ENCODE measurements at places on chromosomes 5 and 9.

DNA sequence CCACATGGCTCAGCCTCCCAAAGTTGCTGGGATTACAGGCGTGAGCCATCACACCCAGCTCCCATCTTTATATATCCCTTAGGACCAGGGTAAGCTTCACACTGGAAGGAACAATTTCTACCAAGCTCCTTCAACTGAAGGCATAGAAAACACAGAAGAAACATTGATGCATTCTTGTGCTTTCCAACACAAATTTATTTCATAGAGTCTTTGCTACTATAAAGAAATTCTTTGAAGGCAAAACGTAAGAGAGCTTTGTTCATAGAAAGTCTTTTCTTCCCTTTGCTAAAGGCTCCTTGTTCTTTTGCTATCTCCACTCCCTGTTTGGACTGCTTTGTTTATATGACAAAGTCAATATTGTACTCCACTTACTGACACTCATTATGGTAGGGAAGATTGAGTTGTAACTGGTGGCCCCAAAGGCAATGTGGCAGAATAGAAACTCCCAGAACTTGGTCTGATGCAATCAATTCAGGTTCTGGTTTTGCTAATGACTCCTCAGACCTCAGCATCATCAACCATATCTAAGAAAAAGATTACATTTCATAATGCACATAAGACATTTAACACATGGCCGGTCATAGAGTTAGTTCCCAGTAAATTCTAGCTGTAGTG is 97.4 kb upstream of the CLINT1 start:
- no peaks in the 10 kb centered on the region for H3K4me1 ChIP-seq
- no peak for DNase-seq
- H3K36me3 ChIP-seq: no peaks in the 10 kb centered on the region
- H3K4me3 ChIP-seq: no peak overlapping the region
- no peaks in the 10 kb centered on the region for H3K27me3 ChIP-seq

DNA sequence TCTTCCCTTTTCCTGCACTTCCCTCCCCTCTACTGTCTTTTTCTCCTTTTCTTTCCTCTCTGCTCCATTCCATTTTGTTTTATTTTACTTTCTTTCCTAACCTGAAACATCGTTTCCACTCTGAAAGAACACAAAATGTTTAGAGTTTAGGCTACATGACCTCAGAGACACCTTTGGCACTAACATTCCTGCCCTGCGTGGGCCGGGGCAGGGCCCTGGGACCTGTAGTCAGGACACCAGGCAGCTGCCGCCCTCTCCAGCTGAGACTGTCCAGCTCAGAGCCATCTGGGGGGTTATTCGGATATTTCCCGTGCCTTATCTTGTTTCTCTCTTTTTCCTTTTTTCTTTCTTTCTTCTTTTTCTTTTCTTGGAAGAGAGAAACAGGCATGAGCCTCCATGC is 58.3 kb upstream of the ERCC6L2 start:
- H3K4me1 ChIP-seq: no peaks in the 10 kb centered on the region
- no peak overlapping the region for H3K4me3 ChIP-seq
- H3K27me3 ChIP-seq: no peaks in the 10 kb centered on the region

GRCh38 chr9:5044160-5044559 is 59.1 kb downstream of the JAK2 start:
- no peak overlapping the region for H3K27ac ChIP-seq
- H3K36me3 ChIP-seq: no peaks in the 10 kb centered on the region
- no peak overlapping the region for H3K4me3 ChIP-seq
- no peaks in the 10 kb centered on the region for H3K27me3 ChIP-seq
- H3K4me1 ChIP-seq: no peaks in the 10 kb centered on the region
- no peak for DNase-seq

GRCh38 chr5:29208024-29208423 is 1985.5 kb upstream of the CDH6 start:
- DNase-seq: no peak
- no peaks in the 10 kb centered on the region for H3K4me1 ChIP-seq
- H3K27ac ChIP-seq: no peak overlapping the region
- H3K27me3 ChIP-seq: no peaks in the 10 kb centered on the region

DNA sequence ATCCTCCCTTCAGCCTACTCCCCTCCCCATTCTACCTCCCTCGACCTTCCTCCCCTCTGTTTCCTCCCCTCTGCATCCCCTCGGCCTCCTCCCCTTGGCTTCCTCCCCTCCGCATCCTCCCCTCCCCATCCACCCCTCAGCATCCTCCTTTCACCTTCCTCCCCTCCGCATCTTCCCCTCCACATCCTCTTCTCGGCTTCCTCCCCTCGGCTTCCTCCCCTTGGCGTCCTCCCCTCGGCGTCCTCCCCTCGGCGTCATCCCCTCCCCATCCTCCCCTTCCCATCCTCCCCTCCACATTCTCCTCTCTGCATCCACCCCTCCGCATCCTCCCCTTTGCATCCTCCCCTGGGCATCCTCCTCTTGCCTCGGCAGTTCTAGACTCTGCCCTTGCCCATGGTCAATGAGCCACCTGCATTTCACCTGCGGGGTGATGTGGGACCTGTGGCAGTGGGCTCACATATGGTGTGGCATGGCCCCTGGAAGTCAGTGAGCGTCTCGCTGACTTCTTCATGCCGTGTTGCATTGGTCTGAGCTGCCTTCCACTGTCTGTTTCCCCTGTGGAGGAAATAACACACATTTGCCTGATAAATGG is 113.0 kb downstream of the WNK2 start:
- no peak overlapping the region for H3K27ac ChIP-seq
- DNase-seq: no peak

Measured in effector memory CD4-positive, alpha-beta T cell (primary cell).